Liver (tissue), 10 donors: ENCODE measurements at places on chromosomes 12 and 14. TPM values are rescaled to one million over a fixed set of nuclear protein-coding genes. Genes with fewer than 3 reads are reported as not detected.

The ABHD4 gene
- total RNA-seq = 12.3 TPM

The GPR84 gene
- total RNA-seq = 0.37 TPM

The CBLN3 gene
- 0.79 TPM for total RNA-seq

DNA sequence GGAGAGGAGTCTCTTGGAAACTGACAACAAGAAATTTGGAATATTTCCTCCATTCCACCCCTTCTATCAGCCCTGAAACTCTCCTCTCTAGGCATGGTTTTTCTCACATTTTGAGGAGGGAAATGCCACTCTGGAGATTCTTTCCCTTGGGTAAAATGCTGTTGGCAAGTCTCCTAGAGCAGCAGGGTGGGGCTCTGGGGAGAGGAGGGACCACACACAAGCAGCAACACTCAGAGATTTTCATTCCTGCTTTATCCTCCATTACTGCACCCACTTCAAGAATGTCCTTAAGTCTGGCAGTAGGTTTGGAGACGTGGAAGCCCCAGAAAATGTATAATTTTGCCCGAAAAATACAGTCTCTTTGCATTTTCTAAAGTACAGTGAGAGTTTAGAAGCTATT, 130.8 kb upstream of the FLRT2 start:
- DNase-seq = no peak
- H3K4me3 ChIP-seq = no peak overlapping the region
- H3K4me1 ChIP-seq = no peaks in the 10 kb centered on the region
- H3K27me3 ChIP-seq = no peaks in the 10 kb centered on the region
- no peak overlapping the region for H3K27ac ChIP-seq

- no peaks in the 10 kb centered on the region for H3K27me3 ChIP-seq
- H3K27ac ChIP-seq = no peak overlapping the region
- no peak overlapping the region for H3K4me3 ChIP-seq
- DNase-seq = no peak
These were observed 128.3 kb downstream of the SAMD4A start for GRCh38 chr14:54695196-54695595.

GRCh38 chr14:91270619-91271018, 26.1 kb upstream of the GPR68 start:
- DNase-seq = no peak
- peaks cover 8% of the 10 kb centered on the region for H3K36me3 ChIP-seq
- no peak overlapping the region for H3K4me3 ChIP-seq
- H3K4me1 ChIP-seq = no peaks in the 10 kb centered on the region
- no peak overlapping the region for H3K27ac ChIP-seq
- no peaks in the 10 kb centered on the region for H3K27me3 ChIP-seq

GRCh38 chr12:80567401-80567800, 123.4 kb downstream of the PTPRQ start:
- H3K27me3 ChIP-seq = no peaks in the 10 kb centered on the region
- no peak overlapping the region for H3K27ac ChIP-seq
- DNase-seq = no peak
- H3K4me3 ChIP-seq = no peak overlapping the region
- H3K4me1 ChIP-seq = no peaks in the 10 kb centered on the region

- H3K36me3 ChIP-seq = no peaks in the 10 kb centered on the region
- no peaks in the 10 kb centered on the region for H3K27me3 ChIP-seq
- H3K4me1 ChIP-seq = peaks cover 11% of the 10 kb centered on the region
These were observed 62.5 kb upstream of the PYGL start for GRCh38 chr14:51006781-51007211.

DNA sequence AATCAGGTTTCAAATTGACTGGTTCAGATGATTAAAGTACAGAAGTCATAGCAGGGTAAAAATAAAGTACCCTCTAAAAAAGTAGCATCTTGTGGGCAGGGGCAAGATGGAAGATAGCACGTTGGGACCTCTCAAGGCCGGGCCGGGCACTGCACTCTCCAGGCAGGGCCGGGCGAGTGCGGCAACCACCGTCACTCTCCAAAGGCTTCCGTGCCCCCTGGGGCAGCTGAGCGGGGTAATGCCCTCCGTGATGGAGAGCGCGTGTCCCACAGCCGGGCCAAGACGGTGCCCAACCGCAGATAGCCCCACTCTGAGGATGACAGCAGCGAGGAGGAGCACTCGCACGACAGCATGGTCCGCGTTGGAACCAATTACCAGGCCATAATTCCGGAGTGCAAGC, 8.6 kb upstream of the PLXNC1 start:
- no peaks in the 10 kb centered on the region for H3K27me3 ChIP-seq
- H3K4me3 ChIP-seq = no peak overlapping the region
- DNase-seq = no peak
- no peaks in the 10 kb centered on the region for H3K4me1 ChIP-seq
